Activated effector memory CD4-positive, alpha-beta T cell treated with anti-CD3 and anti-CD28 coated beads, Interleukin-2, amount 50 U/mL, for 16 hours (primary cell): ENCODE measurements at places on chromosomes 7 and 10.

- no peak for DNase-seq
These were observed 15.8 kb downstream of the ANKRD22 start for GRCh38 chr10:88835910-88836221.

- DNase-seq: no peak
These were observed 61.9 kb downstream of the TES start for GRCh38 chr7:116271963-116272886.

- DNase-seq: no peak
These were observed 129.1 kb upstream of the ANKRD1 start for GRCh38 chr10:91049988-91050360.

GRCh38 chr10:75772153-75772887 is 340.9 kb downstream of the LRMDA start:
- DNase-seq: no peak

GRCh38 chr7:139393621-139394211 is 34.0 kb downstream of the LUC7L2 start:
- no peak for DNase-seq
